Activated naive CD4-positive, alpha-beta T cell treated with Interleukin-2 at 50 U/mL for 16 hours (primary cell): ENCODE measurements at places on chromosomes 3 and 15.

GRCh38 chr3:41997702-41998550 is 36.0 kb upstream of the ULK4 start:
- no peak for DNase-seq

GRCh38 chr15:60079210-60079609 is 75.1 kb downstream of the FOXB1 start:
- DNase-seq = no peak

DNA sequence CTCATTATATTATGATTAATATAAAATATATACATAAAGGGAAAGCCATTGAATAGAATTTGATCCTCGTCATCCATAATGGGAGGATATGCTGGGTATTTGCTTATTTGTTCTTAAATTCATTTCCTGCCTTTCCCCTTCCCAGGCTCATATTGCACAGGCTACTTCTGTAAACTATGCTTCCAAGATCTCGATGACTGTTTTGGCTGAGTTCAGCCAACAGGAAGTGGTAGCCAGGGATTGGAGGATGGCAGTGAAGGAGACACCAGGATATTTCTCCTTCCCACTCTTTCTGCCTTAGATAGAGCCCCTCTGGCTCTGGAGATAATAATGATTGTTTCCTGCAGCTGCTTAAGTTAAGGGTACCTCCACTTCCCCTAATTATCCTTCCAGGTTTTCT is 44.3 kb upstream of the DYNC1LI1 start:
- DNase-seq = no peak

- DNase-seq = no peak
Measured at GRCh38 chr3:140467104-140467577, 210.7 kb upstream of the TRIM42 start.

- no peak for DNase-seq
Measured at GRCh38 chr3:152026033-152026556, 152.7 kb downstream of the SUCNR1 start.
